ENCODE measurements at places on chromosomes 1 and 21. TPM values are rescaled to one million over a fixed set of nuclear protein-coding genes. Genes with fewer than 3 reads are reported as not detected.
A peak's percentile ranks its signal among the peaks of the same experiment; 100 is the strongest.

Gene TTC39A
- total RNA-seq, result 79.0 TPM

DNA sequence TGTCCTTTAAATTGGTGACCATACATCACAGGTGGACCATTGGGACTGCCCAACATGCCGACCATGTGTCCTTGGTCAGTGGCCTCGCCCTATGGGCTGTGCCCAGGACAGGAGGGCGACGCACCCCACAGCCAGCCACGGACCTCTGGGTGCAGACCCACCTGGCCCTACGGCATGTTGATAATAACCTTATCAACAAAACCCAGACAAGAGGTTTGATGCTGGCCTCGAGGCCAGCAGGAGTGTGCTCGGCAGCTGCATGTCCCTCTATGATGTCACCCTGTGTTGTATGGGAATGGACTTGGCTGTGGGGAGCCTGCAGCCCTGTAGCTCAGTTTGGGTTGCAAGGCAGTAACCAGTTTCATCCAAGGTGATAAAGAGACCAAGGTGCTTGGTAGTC lies 32.1 kb downstream of the SLC37A1 start:
- no peak for DNase-seq

DNA sequence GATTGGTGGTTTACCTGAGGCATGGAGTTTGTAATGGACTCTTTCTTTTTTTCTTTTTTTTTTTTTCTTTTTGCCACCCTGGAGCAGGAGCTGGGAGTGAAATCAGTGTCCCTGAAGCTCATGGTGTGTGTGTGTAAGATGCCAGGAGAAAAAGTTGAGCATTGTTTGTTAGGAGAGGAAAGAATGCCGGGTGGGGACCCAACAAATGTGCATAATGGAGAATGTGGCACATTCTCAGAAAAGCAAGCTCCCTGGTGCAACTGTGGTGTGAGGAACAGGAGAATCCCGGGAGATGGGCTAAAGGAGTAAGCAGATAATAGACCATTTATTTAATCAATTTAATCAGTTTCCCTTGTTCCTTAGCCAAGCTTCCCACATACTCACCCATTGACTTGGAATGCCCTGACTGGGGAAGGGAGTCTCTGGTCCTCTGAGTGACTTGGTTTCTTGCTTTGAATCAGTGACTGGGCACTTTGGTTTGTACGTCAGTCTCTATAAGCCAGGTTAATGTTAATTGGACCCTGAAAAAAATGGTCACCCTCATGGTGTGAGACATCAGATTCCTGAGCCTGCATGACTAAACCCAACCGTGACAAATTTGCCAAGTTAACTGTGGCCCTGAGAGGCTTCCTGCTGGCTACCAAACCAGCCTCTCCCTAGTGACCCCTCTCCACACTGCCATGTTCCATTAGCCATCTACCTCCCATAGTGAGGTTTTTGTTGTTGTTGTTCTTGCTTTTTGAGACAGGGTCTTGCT lies 43.9 kb upstream of the ITPKB start:
- DNase-seq, result peak; percentile 30

Gene LCE2B
- total RNA-seq, result not detected

Gene NBPF20
- total RNA-seq, result 13.5 TPM

DNA sequence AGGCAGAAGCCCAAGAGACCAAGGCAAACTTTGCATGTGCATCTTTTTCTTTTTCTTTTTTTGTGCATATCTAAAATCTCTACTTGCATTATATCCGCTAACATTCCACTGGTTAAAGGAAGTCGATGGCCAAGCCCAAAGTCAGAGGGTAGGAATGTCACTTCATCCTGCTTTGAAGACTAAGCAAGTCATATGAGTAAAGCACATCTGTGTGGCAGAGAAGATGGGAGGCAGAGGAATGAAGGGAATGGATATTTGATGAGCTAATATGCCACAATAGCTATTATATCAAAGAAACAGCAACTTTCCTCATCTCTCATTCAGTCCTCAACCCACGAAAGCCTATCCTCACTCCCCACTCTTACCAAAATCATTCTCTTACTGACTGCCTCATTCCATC lies 59.3 kb downstream of the RNF220 start:
- DNase-seq, result no peak
